Activated T-cell treated with anti-CD3 and anti-CD28 coated beads, Interleukin-2, amount 50 U/mL, for 48 hours (primary cell): ENCODE measurements at places on chromosomes 1 and 21.
A peak's percentile ranks its signal among the peaks of the same experiment; 100 is the strongest.

GRCh38 chr1:151501474-151501873 lies 9.7 kb upstream of the CGN start:
- DNase-seq: no peak

GRCh38 chr1:65459397-65459768 lies 38.9 kb downstream of the LEPR start:
- DNase-seq: no peak

DNA sequence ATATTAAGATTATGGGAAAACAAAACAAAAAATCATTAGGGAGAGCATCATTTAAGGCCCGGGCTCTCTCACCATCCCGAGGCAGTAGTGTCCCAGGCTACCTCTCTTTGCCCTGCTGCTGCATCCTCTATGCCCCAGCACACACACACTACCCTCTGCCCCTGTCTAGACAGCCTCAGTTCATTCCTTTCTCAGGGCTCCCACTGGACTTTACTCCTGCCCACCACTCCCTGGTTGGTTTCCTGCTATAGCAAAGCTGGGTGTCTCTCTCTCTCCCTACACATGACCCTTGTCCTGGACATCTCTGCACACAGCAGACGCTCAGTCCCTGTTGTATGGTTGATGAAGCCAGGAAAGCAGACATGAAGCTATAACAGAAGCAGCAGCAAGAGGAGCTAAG lies 30.7 kb downstream of the GNG12 start:
- DNase-seq: no peak

- DNase-seq: no peak
Measured at GRCh38 chr1:2459757-2460156, 16.3 kb upstream of the PLCH2 start.

GRCh38 chr1:197444755-197445154 lies 176.7 kb downstream of the CRB1 start:
- no peak for DNase-seq

DNA sequence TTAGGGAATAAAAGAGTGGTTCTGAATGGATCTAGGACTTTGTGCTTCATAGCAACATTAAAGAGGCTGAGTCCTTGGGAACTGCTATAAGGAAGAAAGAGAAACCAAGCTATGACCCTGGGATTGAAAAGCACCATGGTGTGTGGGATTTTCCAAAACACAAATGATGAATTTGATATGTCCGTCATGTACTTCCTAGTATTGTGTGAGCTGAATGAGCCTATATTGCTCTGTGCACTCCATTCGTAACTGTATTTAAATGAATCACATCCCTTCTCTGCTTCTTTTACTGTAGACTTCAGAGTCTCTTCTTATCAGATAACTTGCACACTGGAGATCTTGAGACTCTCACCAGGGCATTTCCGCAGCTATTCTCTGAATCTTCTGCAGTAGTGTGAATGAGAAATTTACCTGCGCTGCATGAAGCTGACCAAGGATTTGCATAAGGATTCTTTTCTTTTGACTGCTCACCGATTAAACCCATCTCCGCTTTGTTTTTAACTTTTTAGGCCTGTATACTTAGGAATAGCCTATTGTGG lies 23.1 kb upstream of the OR10J4 start:
- no peak for DNase-seq

DNA sequence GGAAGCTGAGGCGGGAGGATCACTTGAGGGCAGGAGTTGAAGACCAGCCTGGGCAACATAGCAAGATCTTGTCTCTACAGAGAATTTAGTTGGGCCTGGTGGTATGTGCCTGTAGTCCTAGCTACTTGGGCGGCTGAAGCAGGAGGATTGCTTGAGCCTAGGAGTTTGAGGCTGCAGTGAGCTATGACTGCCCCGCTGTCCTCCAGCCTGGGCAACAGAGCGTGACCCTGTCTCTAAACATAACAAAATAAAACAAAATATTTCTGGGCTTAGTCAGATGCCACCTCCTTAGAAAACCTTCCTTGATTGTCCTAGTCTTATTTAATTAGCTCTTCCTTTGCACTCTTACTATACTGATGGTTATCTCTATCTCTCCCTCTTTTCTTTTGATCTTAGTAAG lies 8.5 kb downstream of the TGFB2 start:
- DNase-seq: no peak

- DNase-seq: peak; percentile 81
Measured at GRCh38 chr1:17494114-17494729, 45.3 kb upstream of the ARHGEF10L start.
